H9 (cell line): ENCODE measurements at places on chromosomes 4 and X. TPM values are rescaled to one million over a fixed set of nuclear protein-coding genes. Genes with fewer than 3 reads are reported as not detected.

DNA sequence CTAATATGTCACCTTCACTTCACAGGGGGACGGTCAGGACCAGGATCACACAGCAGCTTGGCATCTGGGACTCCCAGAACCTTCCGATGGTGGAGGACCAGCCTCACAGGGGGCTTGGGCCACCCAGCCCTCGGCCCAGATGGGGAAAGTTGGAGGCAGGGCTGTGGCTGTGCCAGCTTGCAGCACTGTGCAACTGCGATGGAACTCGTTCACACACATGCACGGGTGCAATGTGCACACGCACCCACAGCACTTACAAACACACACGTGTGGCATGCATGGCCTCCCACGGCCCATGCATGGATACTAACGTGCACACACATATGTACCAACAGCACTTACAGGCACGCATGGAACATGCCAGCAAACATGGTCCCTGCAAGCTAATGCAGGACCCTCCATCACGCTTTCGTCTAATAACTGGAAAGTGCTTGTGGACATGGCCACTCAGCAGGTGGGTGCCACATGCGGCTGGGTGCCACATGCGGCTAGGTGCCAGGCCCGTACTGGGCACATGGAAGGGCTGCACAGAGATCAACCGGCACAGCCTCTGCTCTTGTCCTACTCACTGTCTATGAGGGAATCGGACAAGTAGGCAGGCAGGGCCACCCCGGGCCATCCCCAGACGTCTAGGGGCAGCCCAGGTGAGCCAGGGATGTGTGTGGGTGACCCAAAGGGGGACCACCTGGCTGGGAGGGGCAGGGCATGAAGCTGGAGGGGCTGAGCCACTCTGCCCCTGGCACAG, 63.2 kb downstream of the ADRA2C start:
- H3K27ac ChIP-seq = no peak overlapping the region
- H3K36me3 ChIP-seq = no peaks in the 10 kb centered on the region
- no peak for DNase-seq

RHOXF2B gene
- not detected in 2 replicates for total RNA-seq

GRCh38 chrX:26470941-26471340, 255.0 kb downstream of the MAGEB5 start:
- no peaks in the 10 kb centered on the region; the same call in 1 of the 2 replicates for H3K4me1 ChIP-seq
- H3K27ac ChIP-seq = no peak overlapping the region
- no peak for DNase-seq
- no peaks in the 10 kb centered on the region for H3K27me3 ChIP-seq
- peaks cover 24% of the 10 kb centered on the region for H3K36me3 ChIP-seq

DNA sequence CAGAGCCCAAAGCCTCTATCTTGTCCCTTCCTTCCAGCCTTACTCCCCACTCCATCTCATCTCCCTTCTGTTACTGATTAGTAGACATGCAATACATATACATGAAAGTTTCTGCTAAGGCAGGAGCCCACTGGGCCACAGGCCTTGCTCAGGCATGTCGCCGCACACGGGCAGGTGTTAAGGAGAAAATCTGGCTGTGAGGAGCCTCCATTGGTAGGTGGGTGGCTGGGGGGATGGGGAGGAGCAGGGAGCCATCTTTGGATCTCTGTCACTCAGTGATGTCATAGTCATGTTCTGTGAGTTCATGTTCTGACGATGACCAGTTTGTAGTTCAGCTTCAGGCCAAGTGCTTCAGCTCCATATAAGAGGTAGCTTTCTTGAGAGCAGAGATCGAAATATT, 2.9 kb upstream of the HMGB3 start:
- no peaks in the 10 kb centered on the region for H3K4me1 ChIP-seq
- H3K36me3 ChIP-seq = peaks cover 7% of the 10 kb centered on the region
- DNase-seq = no peak
- H3K27ac ChIP-seq = no peak overlapping the region

LRPAP1 gene
- 84.3 and 85.9 TPM in 2 replicates for total RNA-seq

DNA sequence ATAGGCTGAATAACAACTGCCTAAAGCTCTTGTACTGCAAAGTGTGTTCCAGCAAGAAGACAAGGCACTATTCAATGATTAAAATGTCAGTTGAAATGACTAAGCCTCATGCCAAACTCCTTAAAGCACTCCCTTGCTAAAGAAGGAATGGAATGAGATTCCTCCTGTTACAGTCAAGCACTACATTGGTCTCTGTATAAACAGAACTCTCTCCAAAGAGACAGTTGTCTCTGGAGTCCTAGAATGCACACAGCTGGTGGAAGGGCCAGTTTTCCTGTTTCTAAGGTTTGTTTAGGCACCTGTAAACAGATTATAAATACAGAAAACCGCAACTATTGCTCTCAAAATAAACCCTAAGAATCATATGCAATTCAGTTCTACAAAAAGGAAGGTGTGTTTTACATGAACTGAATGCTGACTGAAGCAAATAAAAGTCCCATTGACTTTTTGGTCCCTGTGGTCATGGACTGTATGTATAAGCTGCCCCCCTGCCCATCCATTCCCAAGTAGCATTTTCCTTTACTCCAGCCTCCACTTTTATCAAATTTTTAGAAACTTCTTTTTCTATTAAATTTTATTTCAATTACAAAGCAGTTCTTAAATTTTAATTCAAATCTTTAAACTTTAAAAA, 47.0 kb downstream of the FAT1 start:
- no peak overlapping the region for H3K27ac ChIP-seq
- H3K36me3 ChIP-seq = no peaks in the 10 kb centered on the region; the same call in 2 of the 3 replicates
- no peak overlapping the region for H3K4me3 ChIP-seq
- peaks cover 3% of the 10 kb centered on the region for H3K4me1 ChIP-seq
- DNase-seq = no peak

DNA sequence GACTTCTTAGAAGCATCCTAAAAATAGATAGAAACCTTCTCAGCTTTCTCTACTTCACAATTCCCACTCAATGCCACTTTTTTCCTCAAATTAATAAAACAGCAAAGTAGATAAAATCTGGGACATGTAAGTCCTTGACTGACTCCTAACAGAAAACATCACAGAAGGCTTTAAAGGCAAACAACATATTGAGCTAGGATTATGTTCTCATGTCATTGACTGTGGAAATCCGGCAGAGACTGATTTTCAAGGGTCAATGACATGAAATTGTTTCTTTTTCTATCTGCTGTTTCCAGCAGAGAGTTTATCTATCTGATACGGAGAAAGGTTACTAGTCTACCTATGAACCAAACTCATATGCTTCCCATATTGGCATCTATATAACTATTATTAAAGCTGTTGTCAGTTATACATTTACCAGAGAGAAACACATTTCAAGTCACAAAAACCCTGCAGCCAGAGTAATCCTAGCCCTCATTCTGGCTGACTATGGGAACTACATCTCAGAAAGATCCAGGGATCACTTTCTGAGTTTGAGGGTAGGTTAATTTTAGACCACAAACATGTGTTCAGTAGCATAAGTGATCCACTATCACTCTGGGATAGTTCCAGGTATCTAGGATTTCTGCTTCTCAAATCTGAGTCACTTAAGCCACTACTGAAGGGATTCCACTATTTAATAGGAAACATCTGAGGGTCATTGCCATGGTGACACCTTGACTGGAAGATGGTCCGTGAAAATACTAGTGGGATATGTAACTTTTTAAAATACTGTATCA, 147.6 kb downstream of the PPP3CA start:
- no peak overlapping the region for H3K27ac ChIP-seq
- peaks cover 6% of the 10 kb centered on the region; the same call in 1 of the 2 replicates for H3K4me1 ChIP-seq
- peaks cover 3% of the 10 kb centered on the region; the same call in 2 of the 3 replicates for H3K36me3 ChIP-seq
- no peak overlapping the region for H3K4me3 ChIP-seq
- no peaks in the 10 kb centered on the region for H3K27me3 ChIP-seq

TECRL gene
- total RNA-seq = not detected in 2 replicates

NUP62CL gene
- total RNA-seq = 3.9 and 4.3 TPM in 2 replicates
